ENCODE measurements at places on chromosomes 3 and 15. TPM values are rescaled to one million over a fixed set of nuclear protein-coding genes. Genes with fewer than 3 reads are reported as not detected.

DNA sequence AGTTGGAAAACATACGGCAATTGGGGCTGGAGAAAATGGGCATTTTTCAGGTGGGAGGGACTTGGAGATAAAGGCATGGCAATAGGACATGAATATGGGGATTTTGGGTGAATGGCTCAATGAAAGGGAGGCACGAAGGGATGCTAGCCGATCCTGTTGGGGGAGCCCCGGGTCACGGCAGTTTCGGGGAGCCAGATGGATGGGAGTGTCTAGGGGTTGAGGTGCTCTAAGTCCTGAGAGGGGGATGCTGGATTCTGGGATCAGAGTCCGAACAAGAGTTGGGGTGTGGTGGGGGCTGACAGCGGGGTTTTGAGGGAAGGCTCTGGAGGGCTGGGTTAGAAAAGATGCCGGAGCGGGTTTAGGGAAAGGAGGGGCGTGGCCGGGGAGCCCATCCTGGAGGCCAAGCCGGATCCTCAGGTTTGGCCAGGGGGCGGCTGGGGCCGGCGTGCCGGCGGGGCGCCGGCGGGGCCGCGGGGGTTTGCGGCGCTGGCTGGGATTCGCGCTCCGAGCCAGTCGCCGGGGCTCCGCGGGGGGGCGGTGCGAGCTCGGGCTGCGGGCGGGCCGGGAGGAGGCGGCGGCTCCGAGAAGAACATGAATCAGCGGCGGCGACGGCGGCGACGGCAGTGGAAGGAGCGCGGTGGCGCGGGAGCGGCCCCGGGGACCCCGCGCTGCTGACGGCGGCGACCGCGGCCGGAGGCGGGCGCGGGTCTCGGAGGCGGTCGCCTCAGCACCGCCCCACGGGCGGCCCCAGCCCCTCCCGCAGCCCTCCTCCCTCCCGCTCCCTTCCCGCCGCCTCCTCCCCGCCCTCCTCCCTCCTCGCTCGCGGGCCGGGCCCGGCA lies at the start of gene TYRO3:
Gene TYRO3 (plus strand): TSS at position 813 of the 839 bp plus-strand sequence. CDS start 46 bp downstream, outside the sequence.
- no peak for DNase-seq
- no peaks in the 10 kb centered on the region for H3K27me3 ChIP-seq
- H3K4me1 ChIP-seq = peaks cover 6% of the 10 kb centered on the region
- H3K27ac ChIP-seq = peak within 1 kb of the TSS; percentile 13
- H3K4me3 ChIP-seq = peak within 1 kb of the TSS; percentile 47

DNA sequence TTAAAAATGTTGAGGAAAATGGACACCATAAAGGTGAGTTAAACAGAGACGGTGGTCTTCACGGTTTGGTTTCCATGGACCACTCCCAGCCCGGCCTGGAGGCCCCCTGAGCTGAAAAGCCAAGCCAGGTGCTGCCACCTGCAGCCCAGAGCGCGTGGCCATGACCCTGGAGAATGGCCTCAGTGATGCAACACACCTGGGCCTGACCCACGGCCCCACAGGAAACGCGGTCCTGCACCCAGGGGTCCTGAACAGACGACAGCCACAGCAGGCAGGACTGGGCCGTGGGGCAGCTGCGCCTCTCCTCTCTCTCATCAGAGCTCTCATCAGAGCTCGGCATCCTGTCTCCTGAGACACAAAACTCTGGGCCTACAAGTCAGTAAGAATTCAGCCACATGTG lies 64.1 kb downstream of the NIPA2 start:
- H3K4me1 ChIP-seq = no peaks in the 10 kb centered on the region
- H3K4me3 ChIP-seq = no peak overlapping the region
- no peaks in the 10 kb centered on the region for H3K27me3 ChIP-seq
- no peak overlapping the region for H3K27ac ChIP-seq
- H3K36me3 ChIP-seq = peaks cover 3% of the 10 kb centered on the region

The ADAMTS17 gene
- 5.9 TPM for total RNA-seq

The IMPG2 gene
- 0.32 TPM for total RNA-seq

GRCh38 chr15:99087405-99087943 lies 17.4 kb upstream of the SYNM start:
- peak; percentile 36 for DNase-seq
- no peak overlapping the region for H3K27ac ChIP-seq
- no peak overlapping the region for H3K4me3 ChIP-seq
- H3K4me1 ChIP-seq = no peaks in the 10 kb centered on the region
- H3K27me3 ChIP-seq = no peaks in the 10 kb centered on the region
- H3K36me3 ChIP-seq = no peaks in the 10 kb centered on the region
